Caki2 (cell line): ENCODE measurements at places on chromosomes 5 and 9.

DNA sequence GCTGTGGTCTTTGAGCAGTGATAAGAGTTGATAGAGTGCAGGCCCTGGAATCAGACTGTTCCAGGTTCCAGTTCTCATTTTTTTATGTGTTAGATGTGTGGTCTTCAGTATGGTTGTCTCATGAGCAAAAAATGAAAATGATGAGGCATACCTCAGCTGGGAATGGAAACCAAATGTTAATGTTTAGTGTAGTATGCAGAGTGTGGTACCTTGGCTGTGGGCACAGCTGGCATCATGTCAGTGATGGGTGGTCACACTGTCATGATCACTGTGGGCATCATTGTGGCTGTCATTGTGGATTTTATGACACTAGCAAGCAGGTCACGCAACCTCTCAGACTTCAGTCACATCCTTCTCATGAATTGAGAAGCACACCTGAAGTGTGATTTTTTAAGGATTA is 6.4 kb downstream of the ABLIM3 start:
- no peak for DNase-seq

- no peak for DNase-seq
Observed at GRCh38 chr5:135589152-135589551, 10.4 kb upstream of the CXCL14 start.

- no peak for DNase-seq
Observed at GRCh38 chr9:26358836-26359235, 533.8 kb downstream of the CAAP1 start.

DNA sequence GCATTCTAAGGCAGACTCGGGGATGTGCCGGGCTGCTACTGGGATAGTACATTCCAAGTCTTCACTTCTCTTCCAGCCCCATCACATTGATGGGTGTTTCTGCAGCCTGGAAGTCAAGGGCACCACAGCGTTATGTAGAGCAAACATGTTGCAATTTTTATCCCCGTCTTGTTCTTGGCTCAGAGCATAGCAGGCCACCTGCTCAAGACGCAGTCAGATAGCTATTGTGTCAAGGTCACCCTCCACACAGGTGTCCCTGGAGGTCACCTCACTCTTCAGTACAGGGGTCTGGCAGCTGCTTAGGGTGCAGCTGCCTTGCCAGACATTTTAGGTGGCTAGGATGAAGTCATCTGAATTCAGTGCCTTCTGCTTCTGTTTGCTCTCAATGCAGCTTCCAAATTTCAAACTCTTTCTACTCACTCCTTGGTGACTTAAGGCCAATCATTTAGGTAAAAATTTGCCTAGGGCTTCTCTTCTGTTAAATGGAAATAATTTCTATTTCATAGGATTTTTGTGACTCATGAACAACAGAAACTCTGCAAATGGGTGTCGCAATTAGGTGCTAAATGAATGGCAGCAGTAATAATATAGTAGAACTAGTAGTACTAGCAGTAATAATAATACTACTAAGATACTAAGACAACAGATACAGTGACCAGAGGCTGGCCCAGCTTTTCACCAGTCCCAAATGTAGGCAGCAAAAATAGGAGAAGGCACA is 24.3 kb downstream of the KCNV2 start:
- no peak for DNase-seq

GRCh38 chr9:100228352-100228869 is 124.3 kb downstream of the TEX10 start:
- DNase-seq = no peak

GRCh38 chr9:95461448-95462248 is 55.1 kb downstream of the PTCH1 start:
- no peak for DNase-seq

DNA sequence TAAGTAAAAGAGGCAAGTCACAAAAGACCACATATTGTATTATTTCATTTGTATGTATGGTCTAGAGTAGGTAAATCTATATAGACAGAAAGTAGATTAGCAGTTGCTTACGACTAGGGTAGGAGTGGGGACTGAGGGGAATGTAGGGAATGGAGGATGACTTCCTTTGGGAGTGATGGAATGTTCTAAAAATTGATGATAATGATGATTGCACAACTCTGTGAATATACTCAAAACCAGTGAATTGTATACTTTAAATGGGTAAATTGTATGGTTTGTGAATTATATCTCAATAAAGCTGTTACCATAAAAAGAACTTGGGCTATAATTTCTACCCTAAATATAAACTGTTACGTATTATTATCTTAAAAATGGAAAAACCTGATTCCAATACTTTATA is 35.0 kb downstream of the ADAMTS6 start:
- no peak for DNase-seq

DNA sequence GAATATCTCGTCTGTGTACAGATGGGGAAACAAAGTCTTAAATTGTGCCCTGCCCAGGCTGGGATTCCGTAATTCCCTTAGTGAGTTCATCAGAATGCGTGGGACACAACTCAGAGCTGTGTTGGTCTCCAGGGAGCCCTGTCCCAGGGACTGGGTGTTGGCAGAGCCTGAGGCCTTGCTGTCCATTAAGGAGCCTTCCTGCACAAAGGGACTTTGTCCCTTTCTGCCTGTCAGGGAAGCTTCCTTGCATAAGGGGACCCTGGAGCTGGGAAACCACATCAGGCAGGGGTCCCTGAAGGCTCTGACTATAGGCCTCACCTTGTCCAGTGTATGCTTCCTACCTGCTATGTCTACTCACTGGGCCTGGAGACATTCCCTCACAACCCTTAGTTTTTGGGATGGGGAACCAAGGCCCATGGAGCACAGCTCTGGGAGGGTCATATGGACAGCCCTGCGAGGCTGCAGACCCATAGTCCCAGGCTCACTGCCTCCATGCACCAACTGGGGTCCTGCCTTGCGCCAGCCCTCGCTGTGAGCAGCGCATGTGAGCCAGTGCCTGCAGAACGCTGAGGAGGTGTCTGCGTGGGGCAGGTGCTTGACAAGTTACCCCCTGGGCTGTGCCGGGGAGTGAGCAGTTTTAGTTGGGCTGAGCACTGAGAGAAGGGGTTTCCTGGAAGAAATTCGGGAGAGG is 1.6 kb downstream of the CARD19 start:
- DNase-seq = no peak

- no peak for DNase-seq
Observed at GRCh38 chr5:141928051-141928450, 4.4 kb downstream of the DELE1 start.

DNA sequence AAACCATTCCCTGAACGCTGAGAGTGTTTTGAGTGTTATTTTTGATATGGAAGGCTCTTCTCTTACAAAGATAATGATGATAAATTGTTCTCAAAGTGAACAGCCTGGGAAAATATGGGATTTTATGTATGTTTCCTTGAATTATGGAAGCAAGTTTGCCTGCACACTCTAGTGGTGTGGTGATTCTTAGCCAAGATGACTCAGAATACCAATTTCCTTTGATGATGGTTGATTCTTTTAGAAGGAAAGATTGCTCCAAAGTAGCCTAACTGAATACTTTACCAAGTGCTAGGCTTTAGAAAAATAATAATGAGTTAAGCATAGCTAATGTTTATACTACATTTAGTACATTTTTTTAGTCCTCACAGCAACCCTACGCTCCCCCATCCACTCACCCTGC is 243.4 kb downstream of the EBF1 start:
- no peak for DNase-seq

- DNase-seq = peak; percentile 63
Observed at GRCh38 chr5:7850395-7851239, at the start of gene CFAP90. TSS of gene CFAP90 (minus strand) at chr5:7851133. CDS start at chr5:7851021, 112 bp downstream.

GRCh38 chr5:21654-22233 is 70.2 kb upstream of the PLEKHG4B start:
- peak; percentile 17 for DNase-seq

DNA sequence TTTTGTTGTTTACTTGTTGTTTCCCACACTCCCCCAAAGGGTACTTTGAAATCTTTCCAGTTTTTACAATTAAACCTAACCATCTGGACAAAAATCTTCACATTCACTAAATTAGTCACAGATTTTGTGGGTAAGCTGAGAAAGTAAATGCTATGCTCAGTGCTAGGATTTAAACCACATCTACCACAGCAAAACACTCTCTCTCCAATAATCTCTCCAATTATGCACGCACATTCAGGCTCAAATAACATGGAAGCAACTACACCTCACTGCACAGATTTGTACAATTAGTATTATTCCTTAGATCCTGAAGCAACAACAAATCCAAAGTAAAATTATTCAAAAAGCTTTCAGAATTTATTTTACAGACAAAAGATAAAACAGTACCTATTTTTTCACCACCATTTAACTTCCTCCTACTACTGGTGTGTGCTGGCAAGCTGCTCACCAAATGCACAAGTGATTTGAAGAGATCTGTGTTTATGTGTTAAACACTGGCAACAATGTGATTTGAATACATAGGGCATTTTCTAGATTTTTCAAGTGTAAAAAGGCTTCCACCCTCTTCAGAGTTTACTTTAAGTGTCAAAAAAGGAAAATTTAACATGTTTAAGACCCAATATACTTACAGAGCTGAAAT is 16.6 kb downstream of the ZNF608 start:
- no peak for DNase-seq

DNA sequence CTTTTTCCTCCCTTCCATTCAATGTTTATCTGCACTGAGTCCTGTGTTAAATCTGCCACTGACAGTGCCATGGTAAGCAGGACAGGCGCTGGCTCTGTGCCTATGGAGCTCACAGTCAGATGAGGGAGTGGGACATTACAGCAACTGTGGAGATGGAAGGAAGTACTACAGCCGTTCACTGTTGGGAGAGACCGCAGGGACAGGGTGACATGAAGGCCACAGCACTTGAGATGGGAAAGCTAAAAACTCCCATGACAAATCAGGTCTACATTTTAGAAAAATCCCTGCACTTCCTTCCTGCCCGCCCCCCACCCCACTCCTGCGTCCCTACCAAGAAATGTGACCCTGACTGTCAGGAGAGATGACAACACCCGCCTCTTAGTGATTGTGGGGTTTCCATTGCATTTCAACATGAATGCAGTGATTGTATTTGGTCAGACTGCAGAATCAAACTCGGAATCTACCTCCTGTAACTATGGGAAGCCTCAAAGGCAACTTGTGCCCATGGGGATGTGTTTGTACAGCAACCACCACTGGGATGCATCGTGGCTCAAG is 56.4 kb downstream of the GTF3C4 start:
- no peak for DNase-seq

DNA sequence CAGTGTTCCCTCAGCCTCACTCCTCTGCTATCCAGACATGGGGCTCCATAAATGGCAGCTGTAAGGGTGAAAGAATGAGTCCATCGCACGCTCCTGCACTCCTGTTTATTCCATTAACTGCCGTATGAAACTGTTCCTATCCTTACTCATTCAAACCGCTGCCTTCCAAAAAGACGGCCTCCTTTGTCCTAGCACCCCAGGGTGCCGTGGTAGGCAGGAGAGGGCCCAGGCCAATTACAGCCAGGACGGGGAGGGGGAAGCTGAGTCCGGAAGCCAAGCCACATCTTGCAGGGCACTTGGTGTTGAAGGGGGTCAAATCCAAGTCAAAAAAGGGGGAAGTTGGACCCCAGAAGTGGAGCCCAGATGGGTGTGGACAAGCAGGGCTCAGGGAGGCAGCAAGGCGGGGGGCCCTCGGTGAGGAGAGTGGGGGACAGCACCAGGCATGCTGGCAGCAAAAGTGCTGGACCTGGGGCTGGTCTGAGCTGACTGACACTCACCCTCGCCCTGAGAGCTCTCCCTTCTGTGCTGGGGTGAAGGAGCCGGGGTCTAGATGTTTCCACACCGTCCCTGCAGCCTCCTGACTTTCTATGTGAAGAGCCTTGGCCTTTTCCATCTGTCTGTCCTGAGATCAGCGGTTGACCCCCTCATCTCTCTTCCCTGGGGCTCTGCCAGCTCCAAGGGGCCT is 63.3 kb downstream of the COL23A1 start:
- no peak for DNase-seq

DNA sequence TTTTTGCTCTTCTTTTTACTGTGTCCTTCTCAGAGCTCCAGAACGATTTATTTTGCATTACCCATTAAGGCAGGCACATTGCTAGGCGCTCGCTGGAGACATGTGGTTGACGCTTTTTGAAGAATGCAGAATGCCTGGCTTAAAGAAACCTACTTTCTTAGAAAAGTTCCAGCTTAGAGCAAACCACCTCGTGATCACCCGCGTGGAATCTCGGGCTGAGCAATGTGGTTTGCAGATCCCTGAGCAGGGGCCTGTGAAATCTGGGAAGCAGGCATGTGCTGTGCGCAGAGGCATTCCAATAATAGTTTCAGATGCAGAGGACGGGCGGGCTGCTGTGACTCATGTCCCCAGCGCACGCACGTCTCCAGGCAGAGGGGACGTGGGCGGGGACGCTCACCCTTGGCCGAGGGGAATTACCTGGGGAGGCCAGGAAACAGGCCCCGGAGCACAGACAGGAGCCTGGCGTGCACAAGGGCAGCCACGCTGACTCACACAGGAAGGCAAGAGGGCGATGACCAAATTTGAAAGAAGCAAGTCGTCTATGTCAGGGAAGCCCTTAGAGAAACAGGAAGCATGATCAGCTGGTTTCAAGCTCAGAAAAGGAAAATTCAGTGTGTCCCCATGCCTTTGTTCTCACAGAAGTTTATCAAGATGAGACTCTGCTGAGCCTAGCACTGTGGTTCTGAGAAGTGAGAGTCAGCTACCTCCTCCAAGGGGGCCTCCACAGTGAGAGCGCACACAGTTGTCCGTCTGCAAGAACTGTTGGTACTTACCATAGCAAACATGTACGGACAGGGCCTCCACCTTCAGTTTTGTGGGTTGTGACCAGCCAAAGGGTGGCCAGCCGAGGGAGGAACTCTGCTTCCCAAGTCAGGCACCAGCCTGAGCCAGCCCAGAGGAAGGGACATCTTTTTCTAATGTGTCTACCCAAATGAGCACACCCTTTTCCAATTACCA is 218.6 kb downstream of the PIK3R1 start:
- peak; percentile 98 for DNase-seq

DNA sequence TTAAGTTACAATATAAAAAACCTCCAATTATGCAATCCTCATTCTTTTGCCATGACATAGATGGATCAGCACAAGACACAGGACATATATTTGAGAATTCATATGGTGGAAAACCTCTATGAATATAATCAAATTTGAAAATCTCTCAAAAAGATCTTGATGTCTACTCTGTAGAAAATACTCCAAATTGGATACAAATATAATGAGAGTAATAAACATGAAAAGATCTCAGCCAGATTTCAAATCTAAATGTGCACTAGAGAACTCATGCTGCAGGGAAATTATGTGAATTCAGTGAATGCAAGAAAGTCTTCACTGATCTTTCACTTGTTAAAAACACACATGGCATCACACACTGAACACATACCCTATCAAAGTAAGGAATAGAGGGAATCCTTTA is 13.8 kb downstream of the PCDHB15 start:
- DNase-seq = no peak

DNA sequence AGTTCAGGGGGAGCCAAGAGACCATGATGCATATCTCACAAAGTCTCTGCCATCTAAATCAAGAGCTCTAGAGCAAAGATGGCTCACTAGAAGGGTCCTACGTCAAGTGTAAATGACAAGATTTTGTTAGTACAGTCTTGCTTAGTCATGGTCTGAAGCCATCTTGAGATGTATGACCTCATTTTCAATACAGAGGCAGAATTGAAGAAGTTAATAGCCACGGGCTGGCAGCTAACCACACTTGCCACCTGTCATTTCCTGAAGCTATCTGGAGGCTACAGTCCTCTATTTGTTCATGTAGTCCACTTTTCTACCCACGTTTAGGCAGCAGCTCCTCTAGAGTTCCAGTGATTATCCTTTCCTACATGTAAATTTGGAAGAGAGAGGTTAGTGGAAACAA is 231.7 kb upstream of the CDH12 start:
- DNase-seq = no peak

GRCh38 chr9:29555502-29555901 is 1982.2 kb upstream of the C9orf72 start:
- DNase-seq = no peak
